ENCODE measurements at places on chromosomes 2 and 18.

DNA sequence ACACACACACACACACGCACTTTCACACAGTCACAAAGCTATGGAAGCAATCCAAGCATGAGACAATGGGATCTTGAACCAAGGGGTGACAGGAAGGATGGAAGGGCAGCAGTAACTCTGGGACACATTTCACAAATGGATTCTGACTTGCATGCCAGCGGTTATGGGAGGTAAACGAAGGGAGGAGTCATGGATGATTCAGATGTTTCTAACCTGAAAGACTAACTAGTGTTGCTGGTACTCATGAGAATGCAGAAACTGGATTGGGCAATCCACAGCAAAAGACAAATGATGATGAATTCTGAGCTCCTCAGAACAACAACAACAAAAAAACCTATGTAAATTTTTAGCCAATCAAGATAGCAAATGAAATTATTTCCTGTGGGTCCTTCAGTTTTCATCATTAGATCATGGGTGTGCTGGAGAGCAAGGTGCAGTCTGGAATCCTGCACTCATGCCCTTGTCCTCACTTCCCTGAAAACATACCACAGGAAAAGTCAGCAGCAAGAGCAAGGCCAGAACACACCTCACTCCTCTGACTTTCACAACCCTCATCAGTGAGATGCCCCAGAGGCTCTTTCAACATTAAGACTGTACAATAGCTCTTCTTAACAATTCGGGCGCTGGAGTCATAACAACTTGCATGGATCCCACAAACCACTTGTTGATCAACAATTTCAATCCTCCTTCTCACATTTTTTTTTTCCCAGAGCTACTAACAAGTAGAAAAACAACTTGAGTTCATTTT, 32.6 kb downstream of the ABCA12 start:
- no peak for DNase-seq

DNA sequence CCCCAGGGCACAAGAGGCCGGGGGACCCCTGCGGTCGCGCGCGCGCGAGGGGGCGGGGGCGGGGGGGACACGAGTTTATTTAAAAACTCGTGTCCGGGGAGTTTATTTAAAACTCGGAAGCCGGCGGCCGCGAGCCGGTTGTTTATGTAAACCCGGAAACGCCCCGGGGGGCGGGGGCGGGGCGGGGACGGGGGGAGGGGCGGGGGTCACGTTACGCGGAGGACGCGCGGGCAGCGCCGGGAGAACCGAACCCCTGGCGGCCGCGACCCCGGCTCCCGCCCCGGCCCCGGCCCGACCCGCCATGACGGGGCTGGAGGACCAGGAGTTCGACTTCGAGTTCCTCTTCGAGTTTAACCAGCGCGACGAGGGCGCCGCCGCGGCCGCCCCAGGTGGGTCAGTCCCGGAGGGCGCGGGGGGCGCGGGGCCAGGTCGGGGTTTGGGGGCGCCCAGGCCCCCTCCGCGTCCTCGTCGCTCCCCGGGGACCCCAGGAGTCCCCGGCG, 4.4 kb downstream of the NFATC1 start:
- DNase-seq: peak; percentile 70

DNA sequence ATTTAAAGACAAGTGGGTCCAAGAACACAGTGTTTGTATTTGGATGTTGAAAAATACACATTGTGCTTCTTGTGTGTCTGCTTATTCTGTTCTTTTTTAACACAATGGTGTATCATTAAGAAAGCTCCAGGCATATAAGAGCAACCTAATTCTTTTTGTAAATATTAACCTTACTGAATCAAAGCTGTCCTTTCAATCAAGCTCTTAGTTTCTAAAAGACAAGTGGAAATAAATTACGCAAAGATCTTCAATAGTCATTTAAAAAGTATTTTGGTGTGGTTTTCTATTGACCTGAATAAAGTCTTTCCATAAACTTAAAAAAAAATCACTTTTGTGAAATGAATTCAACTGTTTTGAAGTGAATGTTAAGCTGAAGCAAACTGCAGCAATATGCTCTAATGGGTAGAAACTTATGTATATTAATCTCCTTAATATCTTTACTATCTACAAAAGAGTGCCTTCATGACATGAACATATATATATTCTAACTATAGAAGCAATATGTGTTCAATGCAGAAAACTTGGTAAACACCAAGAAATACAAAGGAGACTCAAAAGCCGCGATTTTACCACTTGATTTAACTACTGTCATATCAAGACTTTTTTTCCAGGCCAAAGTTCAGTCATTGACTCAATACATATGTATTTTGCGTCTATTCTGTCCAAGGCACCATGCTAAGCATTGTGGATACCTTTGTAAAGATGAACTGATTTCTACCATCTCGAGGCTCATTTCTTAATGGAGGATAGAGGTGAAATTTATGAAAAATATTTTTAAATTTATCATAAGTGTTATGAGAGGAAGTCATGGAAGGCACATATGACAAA, 97.7 kb downstream of the ARHGAP15 start:
- no peak for DNase-seq

DNA sequence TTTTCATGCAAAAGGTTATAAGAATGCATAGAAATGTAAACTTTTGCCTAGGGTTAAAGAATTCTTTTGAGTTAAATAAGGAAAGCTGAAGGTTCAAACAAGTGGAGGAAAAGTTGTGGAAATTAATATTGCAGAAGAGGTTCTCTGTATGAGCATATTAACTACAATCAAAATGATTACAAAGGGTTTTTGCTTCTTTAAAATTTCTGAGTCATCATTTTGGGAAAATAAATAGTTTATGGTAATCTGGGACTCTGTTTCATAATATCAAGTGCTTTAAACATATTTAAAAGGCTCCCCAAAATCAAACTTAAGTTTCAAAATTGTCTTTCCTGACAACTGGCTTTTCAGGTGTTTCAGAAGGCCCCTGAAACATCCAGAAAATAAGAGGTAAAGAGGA, 415.7 kb downstream of the ZNF804A start:
- no peak for DNase-seq

DNA sequence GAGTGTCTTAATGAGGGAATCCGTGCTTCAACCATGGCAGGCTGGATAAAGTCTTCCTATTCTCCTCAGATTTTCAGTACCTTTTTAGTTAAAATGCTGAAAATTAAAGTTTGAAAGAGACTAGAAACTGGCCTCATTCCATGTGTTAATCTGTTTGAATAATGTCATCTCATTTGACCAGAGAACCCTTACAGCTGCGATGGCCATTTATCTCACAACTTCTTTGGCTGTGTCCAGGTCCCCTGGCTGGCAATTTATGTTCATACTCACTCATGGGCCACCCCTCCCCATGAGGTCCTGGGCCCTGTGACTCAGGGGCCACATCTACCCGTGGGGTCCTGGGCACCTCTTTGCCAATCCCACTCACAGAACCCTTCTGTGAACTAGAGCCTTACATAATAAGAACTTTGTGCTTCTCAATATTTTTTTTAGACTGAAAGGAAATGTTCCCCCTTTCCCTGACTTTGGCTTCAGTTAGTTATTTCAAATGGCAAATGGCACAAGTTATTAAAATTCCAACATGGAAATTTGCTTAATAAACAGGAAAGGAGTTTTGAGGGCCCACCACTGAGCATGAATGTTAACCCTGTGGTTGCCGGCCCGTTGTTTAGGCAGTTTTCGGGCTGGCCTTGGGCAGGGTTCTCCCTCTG, 134.6 kb downstream of the UXS1 start:
- DNase-seq: no peak

DNA sequence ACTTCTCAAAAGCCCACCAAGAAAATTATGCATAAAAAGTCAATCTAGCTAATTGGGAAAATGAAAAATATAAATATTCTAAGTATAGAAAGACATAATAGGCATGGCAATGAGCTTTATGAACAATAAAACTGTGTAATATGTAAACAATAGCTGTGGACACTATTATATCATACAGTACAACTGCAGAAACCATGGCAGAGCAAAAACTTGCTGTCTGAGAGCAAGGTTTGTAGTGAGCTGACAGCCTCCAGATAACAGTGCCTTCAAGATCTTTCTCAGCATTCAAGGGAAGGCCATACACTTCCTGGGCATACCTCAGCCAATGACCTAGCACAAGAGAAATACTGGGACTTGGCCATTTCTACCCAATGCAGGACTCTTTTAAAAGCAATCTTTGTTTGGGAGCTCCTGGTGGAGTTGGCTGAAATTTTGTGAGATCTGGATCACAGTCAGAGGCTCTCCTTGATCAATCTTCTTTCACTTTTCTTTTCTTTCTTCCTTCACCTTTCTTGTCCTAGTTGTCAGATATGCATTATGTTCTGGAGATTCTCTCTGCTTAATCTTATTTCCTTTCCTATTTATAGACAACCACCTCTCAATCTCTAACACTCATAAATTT, 427.2 kb upstream of the UBE2E3 start:
- no peak for DNase-seq

GRCh38 chr2:18788592-18788991, 199.2 kb upstream of the NT5C1B start:
- no peak for DNase-seq

DNA sequence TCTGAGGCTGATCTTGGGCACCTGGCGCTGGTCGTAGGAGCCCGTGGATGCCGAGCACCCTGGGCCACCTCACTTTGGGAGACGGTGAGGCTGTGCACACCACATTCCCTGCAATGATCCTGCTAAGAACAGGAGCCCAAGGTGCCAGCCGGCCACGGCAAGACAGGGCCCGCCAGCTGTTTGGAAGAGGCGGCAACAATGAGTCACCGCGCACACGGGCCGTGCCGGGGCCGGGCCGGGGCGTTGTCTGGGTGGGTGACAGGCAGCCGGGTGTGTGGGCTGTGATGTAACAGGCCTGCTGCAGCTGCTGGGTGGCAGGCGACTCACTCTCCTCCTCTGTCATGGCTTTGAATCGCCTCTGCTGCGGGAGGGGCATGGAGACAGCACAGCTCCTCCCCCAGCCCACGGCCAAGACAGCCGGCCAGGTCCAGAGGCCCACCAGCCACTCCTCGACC, 49.7 kb upstream of the ODC1 start:
- peak; percentile 74 for DNase-seq

DNA sequence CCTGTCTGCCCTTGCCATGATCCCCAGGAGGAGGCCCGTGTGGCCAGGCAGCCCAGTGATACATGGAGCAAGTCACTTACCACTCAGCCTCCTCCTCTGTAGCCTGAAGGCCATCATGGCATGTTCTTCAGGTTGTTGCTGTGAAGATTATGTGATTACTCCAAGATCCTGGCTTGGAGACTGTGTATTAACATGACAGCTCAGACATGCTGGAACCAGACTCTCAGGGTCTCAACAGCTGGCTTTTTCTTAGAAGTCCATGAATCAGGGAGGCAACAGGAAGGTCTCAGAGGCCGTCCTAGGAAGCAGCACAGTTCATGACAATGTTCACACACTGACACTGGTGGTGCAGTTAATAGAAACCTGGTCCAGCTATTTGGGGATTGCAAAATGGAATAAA, 158.6 kb upstream of the TWIST2 start:
- DNase-seq: no peak

- no peak for DNase-seq
These were observed 61.6 kb upstream of the NCOA1 start for GRCh38 chr2:24429197-24430074.

DNA sequence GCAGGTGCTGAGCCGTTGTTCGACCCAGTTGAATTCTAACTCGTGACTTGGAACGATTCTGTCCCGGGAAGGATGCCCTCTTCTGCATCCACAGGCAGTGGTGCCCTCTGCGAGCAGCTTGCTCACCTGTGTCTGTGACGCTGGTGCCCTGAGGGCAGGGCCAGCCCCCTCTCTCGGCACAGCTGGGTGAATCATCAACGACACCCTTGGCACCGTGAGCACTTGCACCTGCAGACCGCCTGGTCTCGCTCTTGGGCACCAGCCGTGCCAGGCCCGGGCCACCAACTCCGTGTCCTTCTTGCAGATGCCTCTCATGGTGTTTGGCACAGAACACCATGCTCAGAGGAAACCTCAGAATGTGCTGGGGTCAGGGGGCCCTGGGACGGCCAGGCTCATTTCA, 75.0 kb downstream of the SLC66A2 start:
- no peak for DNase-seq

DNA sequence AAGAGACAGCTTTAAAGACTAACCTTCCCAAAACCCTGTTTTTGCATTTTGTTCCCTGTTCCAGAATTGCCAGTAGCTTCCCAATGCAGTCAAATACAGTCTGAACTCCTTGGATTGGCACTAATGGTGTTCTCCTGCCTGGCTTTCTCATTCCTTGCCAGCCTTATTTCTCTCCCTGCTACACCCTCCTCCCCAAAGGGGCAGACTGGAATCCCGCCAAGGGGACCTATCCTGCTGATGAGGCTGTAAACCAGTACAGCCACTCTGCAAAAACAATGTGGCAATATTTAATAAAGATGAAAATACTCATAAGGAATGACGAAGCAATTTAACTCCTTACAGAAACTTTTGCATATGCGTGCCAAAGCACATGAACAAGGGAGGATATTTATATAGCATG, 4.5 kb upstream of the SLC4A5 start:
- DNase-seq: no peak

DNA sequence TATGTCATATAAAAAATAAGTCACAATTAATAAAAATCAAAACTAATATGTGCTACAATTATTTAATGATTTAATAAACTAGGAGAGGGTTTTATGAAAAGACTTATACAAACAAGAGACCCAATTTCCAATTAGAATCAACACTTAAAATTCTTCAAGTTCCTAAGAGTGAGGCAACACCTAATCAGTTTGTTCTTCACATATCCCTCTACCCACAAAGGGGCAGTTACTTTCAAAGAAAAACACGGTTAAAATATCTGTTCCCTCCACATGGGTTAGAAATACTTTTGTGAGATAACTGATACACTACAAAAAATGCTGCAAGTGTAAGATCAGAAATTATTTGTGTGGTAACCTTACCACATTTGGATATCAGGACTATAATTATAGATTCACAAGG, 357.0 kb downstream of the ERBB4 start:
- no peak for DNase-seq

GRCh38 chr2:174383796-174384195, 11.7 kb upstream of the SCRN3 start:
- DNase-seq: no peak

- no peak for DNase-seq
These were observed at the start of gene PARD3B for GRCh38 chr2:204544961-204545860. Gene PARD3B, plus strand, starts transcription at chr2:204545475. Its CDS starts 525 bp downstream, at chr2:204546000.

Measured in HL-60 (cell line).